ENCODE measurements at places on chromosomes 13 and 19.
A peak's percentile ranks its signal among the peaks of the same experiment; 100 is the strongest.

- no peak for DNase-seq
These were observed 211.5 kb upstream of the KL start for GRCh38 chr13:32804673-32805230.

DNA sequence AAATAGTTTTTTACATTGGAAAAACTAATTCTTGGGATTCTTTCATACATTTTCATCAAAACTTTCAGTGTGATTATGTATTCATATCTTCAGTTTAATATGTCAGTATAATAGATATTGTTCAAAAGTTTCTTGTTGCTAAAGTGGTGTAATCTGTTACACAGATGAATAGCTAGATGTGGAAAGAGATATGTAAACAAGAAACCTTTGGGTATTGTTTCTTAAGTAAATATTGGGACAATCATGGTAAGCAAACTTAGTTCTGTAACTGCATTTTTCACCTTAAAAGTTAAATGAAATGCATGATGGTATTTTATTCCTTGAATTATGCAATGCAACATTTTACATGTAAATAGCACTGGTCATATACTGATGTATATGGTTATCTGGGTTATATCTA, 12.2 kb downstream of the ABHD13 start:
- DNase-seq: no peak

DNA sequence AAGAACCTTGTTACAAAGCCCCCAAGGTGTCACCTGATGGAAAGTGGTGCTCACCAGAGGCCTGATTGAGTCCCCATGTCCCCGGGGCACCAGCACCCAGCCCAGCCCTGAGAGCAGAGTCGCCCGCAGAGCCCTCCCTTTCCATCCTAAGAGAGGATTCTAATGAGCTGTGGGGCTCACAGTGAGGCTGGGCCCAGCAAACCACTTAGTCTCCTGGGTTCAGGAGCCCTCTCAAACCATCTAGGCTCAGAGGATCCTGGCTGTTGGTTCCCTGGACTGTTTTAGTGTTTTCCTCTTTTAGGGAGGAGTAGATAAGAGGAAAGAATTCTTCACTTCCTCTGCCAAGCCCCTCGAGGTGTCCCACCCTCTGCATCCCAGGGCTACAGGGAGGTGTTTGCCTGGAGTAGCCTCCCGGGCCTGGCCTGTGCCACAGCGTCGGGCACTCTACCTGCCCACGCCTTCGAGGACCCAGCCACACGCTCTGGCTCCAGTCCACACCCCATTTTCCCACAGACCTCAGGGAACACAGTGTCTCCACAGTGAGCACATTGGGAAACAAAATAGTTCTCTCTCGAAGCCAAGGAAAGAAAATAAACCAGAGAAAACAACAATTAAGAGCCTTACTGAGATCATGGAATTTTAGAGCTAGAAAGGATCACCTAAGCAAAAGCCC, 34.4 kb downstream of the DHRS12 start:
- no peak for DNase-seq

DNA sequence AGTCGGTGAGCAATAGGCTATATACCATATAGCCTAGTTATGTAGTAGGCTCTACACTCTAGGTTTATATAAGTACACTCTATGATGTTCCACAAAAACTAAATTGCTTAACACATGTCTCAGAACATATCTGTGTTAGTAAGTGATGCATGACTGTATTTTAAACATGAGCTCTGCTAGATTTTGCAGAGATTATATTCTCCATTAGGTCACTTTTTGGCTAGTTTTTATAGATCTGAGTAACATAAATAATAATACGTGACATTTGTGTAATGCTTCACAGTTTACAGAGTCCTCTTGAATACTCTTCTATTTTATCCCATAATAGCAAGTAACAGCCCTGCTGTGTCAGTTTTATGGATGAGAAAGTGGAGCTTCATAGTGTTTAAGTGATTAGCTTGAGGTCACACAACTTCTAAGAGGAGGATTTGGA, 47.8 kb downstream of the NDFIP2 start:
- no peak for DNase-seq

DNA sequence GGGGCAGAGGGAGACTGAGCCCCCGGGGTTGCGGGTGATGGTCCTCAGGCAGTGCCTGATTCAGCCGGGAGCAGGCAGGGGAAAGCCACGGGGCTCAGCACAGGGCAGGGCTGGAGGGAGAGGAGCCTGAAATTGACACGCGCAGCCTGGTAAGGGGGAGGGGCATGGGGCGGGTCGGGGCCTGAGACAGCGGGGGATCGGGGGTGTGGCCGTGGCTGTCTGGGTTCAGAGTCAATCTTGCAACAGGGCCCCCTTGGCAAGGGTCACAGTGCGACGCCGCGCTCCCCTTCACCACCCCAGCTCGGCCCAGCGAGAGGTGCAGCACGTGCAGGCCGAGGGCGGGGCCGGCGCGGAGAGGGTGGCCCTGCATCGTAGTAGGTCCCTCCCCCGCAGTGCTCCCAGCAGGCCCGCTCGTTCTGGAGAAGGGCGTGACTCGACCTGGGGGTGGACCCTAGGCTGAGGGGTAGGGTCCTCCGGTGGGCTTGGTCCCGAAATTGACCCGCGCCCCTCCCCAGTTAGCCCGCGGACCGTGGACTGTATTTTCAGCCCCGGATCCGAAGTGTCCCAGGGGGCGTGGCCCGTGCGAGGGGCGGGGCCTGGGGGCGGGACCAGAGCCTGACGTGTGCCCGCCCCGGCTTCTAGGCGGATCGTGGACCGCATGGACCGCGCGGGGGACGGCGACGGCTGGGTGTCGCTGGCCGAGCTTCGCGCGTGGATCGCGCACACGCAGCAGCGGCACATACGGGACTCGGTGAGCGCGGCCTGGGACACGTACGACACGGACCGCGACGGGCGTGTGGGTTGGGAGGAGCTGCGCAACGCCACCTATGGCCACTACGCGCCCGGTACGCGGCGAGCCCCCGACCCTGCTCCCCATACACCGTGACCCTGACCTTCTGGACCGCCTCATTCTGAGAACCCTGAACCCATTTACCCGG, 6.0 kb downstream of the RCN3 start:
- peak; percentile 84 for DNase-seq

- DNase-seq: peak; percentile 85
These were observed 25.9 kb downstream of the GRIN2D start for GRCh38 chr19:48419158-48419920.

DNA sequence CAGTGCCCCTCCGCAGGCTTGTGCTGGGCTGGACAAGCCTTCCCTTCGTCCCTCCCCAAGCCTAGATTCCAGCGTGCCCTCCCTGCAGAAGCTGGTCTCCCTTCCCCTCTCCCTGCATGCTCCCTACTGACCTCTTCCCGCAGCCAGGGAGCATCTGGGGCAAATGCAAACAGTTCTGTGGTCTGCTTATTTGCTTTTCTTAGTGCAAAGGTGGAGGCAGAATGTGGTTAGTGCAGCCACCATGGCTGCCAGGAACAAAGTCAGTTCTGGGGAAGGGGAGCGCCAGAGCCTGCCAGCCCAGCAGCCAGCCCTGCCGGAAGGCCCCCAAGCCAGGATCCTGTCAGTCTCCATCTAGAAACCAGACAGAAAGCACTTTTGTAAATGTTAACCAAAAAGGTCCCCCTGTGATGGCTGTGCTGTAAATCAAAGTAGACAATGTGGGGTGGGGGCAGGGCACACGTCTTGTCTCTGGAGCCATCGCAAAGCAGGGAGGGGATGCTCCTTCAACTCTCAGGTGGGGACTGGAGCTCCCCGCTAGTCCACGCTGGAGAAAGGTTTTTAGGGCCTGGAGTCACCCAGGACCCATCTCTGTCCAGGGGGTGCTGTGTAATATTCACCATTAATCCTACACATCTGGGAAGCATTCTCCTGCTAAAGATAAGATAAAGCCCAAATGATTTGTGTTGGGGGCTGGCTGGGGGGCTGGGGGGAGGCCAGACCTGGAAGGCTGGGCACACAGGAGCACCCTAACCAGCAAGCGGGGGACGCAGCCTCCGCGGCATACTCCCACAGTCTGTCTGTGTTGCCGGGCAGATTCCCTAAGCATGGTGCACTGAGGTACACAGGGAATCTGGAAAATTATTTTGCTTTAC, 30.9 kb downstream of the SERP2 start:
- no peak for DNase-seq

GRCh38 chr19:3324405-3324856, 42.0 kb upstream of the NFIC start:
- DNase-seq: peak; percentile 66

- DNase-seq: no peak
These were observed 109.6 kb downstream of the ATP11A start for GRCh38 chr13:112799394-112799793.

DNA sequence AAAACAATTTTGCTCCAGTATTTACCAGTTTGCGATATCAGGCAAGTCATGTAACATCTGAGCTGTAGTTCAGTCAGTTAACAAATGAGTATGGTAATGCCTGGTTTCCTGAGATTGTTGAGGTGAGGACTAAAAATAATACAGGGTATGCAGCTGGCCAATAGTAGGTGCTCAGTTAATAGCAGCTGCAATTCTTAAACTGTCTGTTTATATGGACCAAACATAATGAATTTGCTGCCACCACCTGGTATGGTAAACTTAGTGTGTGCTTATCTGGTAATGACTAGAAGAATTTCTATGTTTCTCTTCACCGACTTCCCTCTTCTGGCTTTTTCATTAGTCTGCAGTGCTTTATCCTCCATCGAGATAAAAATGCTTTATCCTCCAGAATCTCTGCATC, 9.1 kb downstream of the ZMYM2 start:
- no peak for DNase-seq

- no peak for DNase-seq
These were observed 19.4 kb downstream of the CLDN10 start for GRCh38 chr13:95571941-95572340.

GRCh38 chr13:52377898-52378297, 28.1 kb downstream of the THSD1 start:
- no peak for DNase-seq

GRCh38 chr19:45492137-45492626, 4.7 kb downstream of the RTN2 start:
- no peak for DNase-seq

GRCh38 chr19:15640294-15640903, at the start of gene CYP4F3:
CYP4F3 (plus strand) TSS chr19:15640897; CDS start chr19:15641416, 519 bp downstream.
- peak; percentile 18 for DNase-seq

DNA sequence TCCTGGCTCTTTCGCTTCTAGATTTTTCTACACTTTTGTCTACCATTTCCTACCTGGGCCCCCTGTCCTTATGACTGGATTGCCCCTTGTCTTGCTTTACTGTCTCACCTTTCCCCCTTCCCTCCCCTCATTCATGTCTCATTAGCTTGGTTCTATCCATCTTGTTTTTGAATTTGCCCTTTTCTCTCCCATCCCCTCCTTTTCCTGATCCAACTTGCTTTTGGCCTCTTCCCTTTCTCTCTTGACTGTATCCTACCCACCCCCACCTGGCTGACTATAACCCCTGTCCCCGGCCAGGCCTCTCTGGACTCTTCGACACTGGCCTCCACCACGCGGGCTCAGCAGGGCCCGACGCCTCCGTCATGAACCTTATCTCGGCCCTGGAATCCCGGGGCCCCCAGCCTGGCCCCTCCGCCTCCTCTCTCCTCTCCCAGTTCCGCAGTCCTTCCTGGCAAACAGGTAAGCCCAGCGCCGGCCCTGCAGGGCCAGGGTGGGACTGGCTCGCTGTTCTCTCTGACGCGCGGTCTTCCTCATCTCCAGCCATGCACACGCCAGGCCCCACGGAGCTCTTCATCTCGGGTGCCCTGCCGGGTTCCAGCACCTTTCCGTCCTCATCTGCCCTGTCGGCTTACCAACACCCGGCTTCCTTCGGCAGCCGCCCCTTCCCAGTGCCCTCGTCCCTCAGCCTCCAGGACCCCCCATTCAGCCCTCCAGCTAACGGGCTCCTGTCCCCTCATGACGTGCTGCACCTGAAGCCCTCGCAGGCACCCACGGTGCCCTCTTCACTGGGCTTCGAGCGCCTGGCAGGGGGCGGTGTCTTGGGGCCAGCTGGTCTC, 3.4 kb downstream of the PRR12 start:
- no peak for DNase-seq

GRCh38 chr13:46165485-46166223, 16.3 kb downstream of the LCP1 start:
- peak; percentile 60 for DNase-seq

DNA sequence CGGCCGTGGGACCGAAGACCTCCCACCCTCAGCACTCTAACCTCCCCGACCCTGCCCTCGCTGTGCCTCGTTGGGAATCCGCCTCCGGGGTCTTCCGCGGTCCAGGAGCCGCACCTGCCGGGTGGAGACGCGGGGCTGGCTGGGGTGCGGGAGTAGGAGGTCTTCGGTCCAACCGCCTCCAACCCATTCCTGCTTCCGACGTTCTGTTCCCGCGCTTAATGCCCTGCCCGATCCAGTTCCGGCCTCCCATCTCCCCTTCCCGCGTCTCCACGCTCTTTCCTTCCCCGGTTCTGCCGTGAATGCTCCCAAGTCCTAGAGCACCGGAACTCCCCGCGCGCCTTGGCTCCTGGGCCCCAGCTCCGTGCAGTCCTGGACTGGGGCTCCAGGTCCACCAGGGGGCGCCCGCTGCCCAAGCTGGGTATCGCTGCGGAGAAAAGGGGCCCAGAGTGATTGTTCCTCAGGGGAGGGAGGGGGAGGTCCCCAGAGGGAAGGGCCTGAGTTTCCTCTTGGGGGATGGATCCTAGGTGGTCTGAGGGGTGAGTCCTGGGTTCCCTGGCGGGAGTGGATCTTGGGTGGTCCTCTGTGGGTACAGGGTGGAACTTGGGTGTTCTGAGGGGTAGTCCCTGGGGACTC, 14.1 kb upstream of the TNFSF9 start:
- DNase-seq: peak; percentile 88

- DNase-seq: no peak
These were observed 24.8 kb downstream of the C2CD4C start for GRCh38 chr19:383922-384798.

GRCh38 chr13:36891752-36892151, 28.3 kb downstream of the SMAD9 start:
- DNase-seq: no peak

- DNase-seq: no peak
These were observed 1.9 kb downstream of the PPP1R12C start for GRCh38 chr19:55115446-55116065.

DNA sequence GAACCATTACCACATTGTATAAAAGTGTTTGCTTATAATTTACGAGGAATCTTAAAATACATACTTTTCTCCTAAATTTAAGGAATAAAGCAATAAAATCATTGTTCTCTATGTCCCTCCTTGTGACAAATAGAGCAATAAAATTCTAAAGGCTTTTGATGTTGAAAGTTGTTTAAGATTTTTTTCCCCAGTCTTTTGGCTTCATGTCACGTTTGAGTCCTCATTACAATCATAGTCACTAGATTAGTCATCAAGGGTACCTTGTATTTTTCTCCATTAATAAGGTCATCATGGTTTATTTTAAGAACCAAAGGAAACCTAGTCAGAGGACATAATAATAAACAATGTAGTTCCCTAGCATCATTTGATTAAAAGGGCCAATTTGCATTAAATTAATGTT, 3.2 kb downstream of the WBP4 start:
- no peak for DNase-seq

DNA sequence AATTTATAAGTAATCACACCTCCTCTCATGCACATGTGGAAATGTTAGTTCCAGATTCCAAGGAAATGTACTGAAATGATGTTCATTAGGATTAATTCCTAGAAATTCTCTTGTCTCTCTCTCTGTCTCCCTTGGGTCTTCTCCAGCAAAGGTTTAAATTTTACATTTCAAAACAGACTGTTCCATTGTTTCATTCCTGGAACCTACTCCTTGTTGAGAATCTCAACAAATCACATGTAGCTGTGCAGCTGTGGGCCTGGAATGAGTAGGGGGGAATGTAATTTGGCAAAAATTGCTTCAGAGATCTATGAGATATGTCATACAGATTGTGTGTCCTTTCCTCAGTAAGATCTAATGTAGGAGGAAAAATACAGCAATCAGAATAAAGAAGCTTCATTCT, 46.2 kb upstream of the RFXAP start:
- no peak for DNase-seq

Data from CD4-positive, alpha-beta T cell treated with Interleukin-1 beta for 1 hour (primary cell).